ENCODE measurements at places on chromosomes 7 and 10.

- peak; percentile 96 for DNase-seq
Observed at GRCh38 chr7:130369110-130369711, 11.1 kb upstream of the CPA1 start.

DNA sequence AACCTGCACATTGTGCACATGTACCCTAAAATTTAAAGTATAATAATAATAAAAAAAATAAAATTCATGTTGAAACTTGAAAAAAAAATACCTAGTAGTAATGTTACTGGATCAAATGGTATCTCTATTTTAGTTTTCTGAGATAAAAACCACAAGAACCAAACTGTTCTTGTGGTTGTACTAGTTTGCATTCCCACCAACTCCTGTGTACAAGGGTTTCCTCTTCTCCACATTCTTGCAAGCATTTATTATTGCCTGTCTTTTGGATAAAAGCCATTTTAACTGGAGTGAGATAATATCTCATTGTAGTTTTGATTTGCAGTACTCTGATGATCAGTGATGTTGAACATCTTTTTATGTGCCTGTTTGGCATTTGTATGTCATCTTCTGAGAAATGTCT is 177.7 kb downstream of the KIF20B start:
- no peak for DNase-seq

DNA sequence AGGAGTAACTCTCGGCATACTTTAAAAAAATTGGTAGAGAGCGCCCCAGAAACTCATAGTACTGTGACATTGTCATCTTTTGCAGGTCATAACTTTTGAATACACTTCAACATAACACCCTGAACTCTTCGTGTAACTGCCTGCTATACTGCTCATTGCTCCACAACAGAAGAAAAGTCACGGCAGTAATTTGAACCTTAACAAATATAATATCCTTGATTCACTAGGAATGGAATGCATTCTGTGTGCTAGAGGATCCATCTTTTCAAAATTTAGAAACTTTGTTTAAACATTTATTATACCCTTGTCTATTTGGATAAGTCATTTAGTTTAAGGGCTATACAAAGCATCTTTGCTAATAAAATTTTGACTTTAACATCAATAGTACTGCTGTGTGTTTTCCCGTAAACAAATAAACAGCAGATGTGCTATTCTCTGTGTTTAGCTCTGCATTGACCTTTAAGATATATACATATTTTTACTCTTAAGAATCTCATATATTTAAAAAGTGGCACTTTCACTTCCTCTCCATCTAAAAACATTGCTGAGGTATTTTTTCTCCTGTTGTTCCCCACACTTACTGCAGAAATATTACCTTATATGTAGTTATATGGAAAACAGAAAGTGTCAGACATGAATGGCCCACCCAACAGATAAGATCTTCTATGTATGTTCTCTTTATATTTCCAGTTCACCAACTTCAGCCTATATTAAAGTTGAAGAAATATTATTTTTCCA is 217.6 kb upstream of the TMEM229A start:
- no peak for DNase-seq

GRCh38 chr10:75540357-75540966 is 109.0 kb downstream of the LRMDA start:
- no peak for DNase-seq

DNA sequence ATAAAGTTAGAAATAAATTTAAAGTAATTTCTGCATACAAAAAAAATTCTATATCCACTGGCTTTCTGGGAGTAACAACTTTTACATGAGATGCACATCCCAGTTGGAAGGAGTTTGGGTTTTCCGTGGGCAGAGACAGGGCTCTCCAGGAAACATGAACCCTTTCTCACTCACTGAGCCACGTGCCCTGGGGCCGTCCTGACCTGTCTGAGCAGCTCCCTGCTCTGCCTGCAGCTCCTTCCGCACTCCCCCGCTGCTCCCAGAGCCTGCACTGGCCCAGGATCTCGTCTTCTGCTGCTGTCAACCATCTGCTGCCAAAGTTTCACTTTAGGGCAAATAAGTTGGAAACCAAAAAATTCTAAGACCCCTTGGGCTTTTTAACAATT is 169.1 kb downstream of the DIP2C start:
- DNase-seq: no peak

DNA sequence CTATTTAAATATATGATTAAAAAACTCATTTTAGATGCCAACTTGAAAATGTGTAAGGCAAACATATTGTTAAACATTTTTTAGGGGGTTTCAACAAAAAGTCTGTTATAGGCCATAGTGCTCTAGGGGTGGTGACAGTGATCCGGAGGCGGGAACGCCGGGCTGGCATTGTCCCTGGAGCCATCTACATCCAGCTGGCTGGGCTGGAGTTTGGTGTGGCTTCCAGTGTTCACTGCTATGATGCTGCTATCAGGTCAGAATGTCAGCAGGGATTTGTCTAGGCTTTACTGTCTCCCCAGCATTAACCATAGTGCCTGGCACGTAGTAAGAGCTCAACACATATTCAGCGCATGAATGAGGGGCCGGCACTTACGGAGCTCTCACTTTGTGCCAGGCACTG is 1.9 kb upstream of the SLC18A2 start:
- DNase-seq: no peak

GRCh38 chr10:87531908-87532622 is 27.4 kb downstream of the MINPP1 start:
- DNase-seq: no peak

GRCh38 chr7:123184271-123184670 is 15.5 kb downstream of the SLC13A1 start:
- no peak for DNase-seq

DNA sequence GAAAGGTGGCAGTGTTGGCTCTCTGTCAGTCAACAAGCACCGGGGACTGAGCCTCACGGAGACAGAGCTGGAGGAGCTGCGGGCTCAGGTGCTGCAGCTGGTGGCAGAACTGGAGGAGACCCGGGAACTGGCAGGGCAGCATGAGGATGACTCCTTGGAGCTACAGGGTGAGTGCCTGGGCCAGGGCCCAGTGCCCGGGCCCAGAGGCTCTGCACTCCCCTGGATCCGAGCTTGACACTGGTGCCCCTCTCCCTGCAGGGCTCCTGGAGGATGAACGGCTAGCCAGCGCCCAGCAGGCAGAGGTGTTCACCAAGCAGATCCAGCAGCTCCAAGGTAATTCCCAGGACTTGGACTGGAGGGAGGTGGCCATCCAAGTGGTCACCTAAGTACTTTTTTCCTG is 2.7 kb downstream of the CCDC136 start:
- DNase-seq: no peak

DNA sequence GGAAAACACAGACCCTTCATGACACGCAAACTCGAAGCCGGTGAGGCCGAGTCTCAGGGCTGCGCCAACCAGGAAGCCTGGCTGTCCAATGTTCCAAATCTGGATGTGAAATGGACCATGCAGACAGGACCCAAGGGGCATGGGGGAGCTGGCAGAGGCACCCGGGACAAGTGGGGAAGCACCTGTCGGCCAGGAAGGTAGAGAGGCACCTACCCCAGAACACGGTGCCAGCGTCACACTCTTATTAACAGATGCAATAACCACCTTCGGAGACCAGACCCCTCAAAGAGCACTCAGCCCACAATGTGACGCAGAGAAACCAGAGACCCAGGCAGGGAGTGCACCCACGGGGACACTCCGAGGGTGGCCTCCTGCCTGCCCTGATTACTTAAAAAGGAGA is 88.3 kb upstream of the PDGFA start:
- no peak for DNase-seq

All from fibroblast of skin of right quadriceps (primary cell).